ENCODE measurements at places on chromosomes 16 and 17. TPM values are rescaled to one million over a fixed set of nuclear protein-coding genes. Genes with fewer than 3 reads are reported as not detected.

GRCh38 chr16:22813223-22813947 is 577 bp upstream of the HS3ST2 start:
- DNase-seq = no peak

DNA sequence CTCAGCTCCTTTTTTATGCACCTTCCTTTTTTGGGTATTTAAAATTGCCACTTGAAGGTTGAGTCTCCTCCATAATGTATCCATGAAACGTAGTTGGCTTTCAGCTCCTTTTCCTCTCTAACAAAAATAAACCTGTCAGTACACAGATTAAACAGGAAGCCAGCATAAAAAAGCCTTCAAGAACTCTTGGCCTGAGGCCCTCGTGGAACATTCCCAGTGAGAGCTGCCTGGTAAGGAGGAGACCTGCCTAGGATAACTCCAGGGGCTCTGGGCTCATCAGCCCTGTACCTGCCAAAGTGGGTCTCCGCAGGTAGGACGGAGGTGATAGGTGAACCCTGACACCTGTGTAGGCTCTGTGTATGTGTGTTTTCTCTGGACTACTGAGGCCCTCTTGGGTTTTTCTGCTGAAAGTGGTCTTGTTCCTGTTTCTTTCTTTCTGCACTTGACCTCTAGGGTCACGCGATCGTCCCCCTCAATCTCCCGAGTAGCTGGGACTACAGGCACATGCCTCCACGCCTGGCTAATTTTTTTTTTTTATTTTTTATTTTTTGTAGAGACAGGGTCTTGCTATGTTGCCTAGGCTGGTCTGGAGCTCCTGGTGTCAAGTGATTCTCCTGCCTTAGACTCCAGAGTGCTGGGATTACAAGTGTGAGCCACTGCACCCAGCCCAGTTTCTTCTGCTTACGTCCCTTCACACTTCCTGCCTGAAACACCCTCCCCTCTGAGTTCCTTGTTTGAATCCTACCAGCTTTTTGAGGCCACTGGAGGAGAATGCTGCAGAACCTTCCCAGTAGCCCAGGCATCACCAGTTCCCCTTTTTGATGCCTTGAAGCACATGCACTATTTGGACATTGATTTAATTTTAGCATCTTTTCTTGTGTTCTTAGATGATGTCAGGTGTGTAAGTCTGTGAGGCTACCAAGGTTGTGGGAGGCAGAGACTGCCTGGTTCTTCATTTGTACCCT is 9.8 kb downstream of the PGS1 start:
- DNase-seq = no peak

DNA sequence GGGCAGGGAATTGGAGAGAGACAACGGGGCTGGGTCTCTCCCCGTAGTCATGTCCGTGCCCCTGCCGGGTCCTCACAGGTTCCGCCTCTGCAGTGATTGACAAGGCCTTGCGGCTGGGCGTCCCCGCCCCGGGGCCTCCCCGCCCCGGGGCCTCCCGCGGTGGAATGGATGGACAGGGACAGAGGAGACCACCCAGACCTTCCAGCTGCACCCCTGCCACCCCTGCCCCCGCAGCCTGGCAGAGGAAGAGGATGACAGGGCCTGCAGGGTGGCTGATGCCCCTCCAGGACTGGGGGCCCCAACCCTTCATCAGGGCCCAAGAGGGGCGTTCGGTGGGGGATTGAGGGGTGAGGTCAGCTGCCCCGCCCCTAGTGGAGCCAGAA is 216.4 kb upstream of the CIBAR2 start:
- no peak for DNase-seq

- no peak for DNase-seq
Observed at GRCh38 chr16:78664811-78665772, 565.6 kb downstream of the WWOX start.

DNA sequence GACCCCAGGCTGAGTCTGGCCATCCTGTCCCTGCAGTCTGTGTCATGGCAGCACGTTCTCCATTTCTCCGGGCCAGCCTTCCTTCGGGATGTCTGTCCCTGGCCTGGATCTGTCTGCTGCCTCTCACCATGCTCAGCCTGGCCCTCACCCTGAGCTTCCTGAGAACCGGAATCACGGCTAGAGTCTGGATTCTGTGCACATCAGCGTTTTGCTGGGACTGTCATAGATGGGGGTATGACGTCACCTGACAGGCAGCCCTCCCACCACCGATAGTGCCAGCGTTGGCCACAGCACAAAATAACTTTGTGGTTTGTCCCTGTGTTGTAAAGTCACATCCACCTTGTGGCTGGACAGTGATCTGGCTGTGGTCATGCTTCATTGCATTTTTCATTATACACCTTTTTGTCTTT is 59.2 kb downstream of the B9D1 start:
- DNase-seq = no peak

DNA sequence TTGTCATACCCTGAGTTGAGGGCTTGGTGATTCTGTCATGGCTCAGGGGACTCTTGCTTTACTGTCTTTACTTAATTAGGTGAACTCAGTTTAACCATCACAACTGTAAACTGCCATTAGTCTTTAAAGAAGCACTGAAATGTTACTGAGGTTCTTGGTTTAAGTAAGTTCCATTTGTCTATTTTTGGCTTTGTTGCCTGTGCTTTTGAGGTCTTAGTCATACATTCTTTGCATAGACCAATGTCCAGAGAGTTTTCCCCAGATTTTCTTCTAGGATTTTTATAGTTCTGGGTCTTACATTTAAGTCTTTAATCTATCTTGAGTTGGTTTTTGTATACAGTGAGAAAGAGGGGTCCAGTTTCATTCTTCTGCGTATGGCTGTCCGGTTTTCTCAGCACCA is 137.5 kb downstream of the SOCS1 start:
- DNase-seq = no peak

Gene TBC1D28
- not detected for total RNA-seq

Gene GINS2
- total RNA-seq = not detected

All from omental fat pad (tissue), 4 donors.